NCI-H526 (cell line): ENCODE measurements at places on chromosomes 7 and 10.
A peak's percentile ranks its signal among the peaks of the same experiment; 100 is the strongest.

GRCh38 chr10:21926949-21927348 is 76.6 kb downstream of the DNAJC1 start:
- DNase-seq = no peak

DNA sequence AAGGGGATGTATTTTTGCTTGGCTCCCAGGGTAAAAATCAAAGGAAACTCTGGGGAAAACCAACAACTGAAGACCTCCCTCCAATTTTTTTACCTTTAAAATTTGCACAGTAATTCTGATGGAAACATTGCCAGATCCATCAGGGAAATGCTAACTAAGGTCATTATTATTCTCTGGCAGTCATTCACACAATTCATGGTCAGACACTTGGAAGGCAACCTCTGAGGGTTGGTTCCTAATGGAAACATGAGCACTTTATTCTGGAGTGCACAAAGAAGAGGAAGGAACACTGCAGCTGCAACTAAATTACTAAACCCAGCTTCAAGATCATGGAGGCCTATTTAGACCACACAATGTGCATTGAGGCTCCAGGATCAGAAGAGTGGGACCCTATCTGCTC is 34.2 kb downstream of the SRI start:
- DNase-seq = no peak

- DNase-seq = no peak
These were observed 276.2 kb upstream of the SEMA3C start for GRCh38 chr7:81195033-81195432.

DNA sequence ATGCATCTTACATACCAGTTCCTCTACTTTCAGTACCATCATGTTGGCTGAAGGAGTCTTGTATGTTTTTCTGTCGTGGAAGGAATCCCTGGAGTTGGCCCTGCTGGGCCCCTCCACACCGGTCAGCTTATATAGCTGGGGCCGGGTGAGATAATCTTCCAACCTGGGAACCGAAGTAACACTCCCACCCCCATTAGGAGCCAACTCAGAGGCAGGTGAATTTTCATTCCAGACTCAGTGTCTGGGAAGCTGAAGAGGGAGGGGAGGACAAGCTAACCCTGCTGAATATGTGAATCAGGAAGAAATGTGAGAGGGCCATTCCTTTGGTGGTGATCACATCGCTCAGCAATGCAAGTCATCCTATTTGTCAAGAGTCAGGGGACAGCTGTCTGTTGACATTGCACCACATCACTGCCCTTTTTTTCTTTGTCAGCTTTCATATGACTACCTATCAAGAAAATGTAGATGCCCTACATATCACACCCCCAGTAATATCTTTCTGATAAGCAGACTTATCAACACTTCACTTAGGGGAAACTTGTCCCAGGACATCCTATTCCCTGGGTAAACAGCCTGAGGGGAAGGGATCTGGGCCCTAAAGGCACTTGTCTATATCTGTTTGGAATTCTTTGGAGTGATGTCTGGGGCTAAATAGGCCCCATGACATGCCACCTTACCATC is at the start of gene ANKRD1:
ANKRD1 (minus strand) TSS at position 102 of the 681 bp plus-strand sequence; CDS start at position 42, 60 bp downstream.
- DNase-seq = no peak

DNA sequence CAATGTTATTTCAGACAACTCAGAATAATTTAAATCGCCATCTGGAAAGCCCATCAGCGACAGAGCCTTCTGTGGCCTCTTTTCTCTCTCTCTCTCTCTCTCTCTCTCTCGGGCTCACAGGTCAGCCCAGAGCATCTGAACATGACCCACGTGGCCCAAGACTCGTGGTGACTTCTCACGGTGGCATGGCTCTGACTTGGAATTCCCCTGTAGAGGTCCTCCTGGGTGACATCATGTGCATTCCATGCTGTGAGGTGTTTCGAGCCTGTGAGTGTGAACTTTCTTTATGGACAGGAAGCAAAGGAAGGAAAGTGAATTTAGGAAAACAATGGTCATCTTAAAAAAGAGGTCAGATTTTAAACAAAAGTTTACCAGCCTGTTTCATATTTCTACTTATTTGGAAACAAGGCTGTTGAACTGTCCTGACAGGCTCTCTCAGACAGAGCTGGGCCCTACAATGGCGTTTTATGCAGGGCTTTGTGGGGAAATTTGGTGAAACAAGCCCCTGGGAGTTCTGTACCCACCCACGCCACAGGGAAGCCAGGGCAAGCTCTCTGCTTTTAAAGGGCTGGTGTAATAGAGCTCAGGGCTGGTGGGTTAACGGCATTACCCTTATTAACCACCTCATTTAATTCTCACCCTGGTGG is 359.7 kb upstream of the ZNF32 start:
- no peak for DNase-seq

GRCh38 chr10:76433161-76434005 is 1002.0 kb downstream of the LRMDA start:
- DNase-seq = peak; percentile 36
